Cerebellar cortex (tissue), 1 donor: ENCODE measurements at places on chromosomes 6 and 20.

DNA sequence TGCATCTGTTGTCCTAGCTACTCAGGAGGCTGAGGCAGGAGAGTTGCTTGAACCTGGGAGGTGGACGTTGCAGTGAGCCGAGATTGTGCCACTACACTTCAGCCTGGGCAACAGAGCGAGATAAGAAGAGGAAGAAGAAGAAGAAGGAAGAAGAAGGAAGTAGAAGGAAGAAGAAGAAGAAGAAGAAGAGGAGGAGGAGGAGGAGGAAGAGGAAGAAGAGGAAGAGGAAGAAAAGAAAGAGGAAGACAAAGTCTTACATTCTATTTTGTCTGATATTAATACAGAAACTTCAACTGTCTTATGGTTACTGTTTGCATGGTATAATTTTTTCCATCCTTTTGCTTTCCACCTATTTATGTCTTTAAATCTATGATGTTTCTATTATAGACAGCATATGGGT, 7.2 kb upstream of the NELFCD start:
- DNase-seq, result no peak

GRCh38 chr20:44518248-44518647, 3.6 kb downstream of the SERINC3 start:
- no peak for DNase-seq

DNA sequence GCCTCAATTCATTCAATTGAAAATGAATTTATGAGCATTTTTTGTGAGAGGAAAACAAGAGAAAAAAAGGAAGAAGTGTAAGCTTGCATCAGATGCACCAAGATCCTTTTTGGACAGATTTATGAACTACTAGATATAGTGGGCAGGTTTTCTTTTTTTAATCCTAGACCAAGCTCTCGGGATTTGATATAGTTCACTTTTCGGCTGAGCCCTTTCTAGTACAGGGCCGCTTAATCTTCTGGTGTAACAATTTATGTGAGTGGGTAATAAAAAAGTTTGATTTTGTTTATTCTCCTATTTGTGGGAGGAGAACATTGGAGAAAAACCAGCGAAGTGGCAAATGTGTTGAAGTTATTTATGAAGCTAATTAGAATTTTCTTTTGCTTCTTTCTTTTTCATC, 538.0 kb downstream of the UTRN start:
- no peak for DNase-seq

GRCh38 chr6:105893741-105894140, 192.4 kb upstream of the PRDM1 start:
- DNase-seq, result no peak

GRCh38 chr20:63547725-63548480, at the start of gene SRMS:
TSS of gene SRMS (minus strand) at chr20:63547749. CDS start at chr20:63547463, 286 bp downstream.
- no peak for DNase-seq

DNA sequence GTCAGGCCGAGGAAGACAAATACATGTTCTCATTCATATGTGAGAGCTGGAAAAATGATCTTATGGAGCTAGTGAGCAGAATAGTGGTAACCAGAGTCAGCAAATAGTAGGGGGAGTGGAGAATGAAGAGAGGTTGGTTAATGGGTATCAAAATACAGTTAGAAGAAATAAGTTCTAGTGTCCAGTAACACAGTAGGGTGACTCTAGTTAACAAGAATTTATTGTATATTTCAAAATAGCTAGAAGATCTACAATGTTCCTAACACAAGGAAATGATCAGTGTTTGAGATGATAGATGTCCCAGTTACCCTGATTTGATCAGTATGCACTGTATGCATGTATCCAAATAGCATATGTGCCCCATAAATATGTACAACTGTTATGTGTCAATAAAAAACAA, 128.4 kb downstream of the BCKDHB start:
- DNase-seq, result no peak

- DNase-seq, result no peak
Measured at GRCh38 chr6:74362391-74362790, 666.4 kb downstream of the CD109 start.

DNA sequence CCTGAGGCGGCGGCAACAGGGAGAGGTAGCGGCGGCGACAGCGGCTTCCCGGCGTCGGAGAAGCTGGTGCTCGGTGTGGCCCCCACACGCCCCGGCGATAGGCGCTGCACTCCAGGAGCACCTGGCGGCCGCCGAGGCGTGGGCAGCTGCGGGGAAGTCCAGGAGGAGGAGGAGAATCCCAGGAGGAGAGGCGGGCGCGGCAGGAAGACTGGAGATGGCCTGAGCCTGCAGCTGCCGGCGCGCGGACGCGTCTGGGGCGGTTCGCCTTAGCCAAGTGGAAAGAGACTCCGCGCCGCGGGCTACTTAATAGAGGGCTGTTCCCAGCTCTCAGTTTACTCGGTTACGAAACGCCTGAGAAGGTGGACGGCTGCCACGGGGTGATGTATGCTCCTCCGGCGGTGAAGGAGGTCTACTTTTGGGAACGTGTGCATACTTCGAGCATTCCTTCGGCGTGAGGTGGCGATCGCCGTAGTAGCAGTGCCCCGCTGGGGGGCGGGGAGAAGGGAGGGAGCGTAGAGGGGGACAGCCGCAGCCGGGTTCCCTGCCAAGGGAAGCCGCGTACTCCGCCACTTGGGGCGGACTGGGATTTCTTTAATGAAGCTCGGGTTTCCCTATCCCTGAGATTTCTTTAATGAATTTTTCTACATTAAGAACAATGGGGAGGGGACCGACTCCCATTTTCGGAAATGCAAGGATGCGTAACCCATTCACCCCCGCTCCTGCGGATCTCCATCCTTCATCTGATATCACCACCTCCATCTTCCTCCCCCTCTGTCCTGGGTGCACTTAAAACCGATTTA, at the start of gene COL12A1:
TSS of gene COL12A1 (minus strand) at position 278 of the 800 bp plus-strand sequence. CDS start 3,261 bp downstream, outside the sequence.
- DNase-seq, result no peak

- DNase-seq, result peak; percentile 67
Measured at GRCh38 chr6:27591699-27592480, 119.0 kb upstream of the ZNF184 start.
